Kidney (tissue), 22 donors: ENCODE measurements at places on chromosomes 11 and 22. TPM values are rescaled to one million over a fixed set of nuclear protein-coding genes. Genes with fewer than 3 reads are reported as not detected.

- H3K36me3 ChIP-seq: no peaks in the 10 kb centered on the region
- H3K4me3 ChIP-seq: no peak overlapping the region
- no peak overlapping the region for H3K27ac ChIP-seq
- H3K4me1 ChIP-seq: no peaks in the 10 kb centered on the region
- H3K27me3 ChIP-seq: no peaks in the 10 kb centered on the region
These were observed 100.0 kb upstream of the SOX6 start for GRCh38 chr11:16456366-16456765.

DNA sequence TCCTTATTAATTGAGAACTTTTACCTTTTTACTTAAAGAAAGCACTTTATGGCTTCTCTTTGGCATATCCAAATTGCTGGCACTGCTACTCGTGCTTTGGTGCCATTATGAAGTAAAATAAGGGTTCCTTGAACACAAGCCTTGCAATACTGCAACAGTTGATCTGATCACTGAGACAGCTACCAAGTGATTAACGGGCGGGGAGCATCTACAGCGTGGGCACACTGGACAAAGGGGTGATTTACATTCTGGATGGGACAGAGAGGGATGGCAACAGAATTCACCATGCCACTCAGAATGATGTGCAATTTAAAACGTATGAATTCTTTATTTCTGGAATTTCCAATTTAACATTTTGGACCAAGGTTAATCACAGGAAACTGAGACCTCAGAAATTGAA, 7.7 kb downstream of the CHRDL2 start:
- no peaks in the 10 kb centered on the region for H3K4me1 ChIP-seq
- H3K27ac ChIP-seq: no peak overlapping the region
- no peak for DNase-seq
- H3K4me3 ChIP-seq: no peak overlapping the region
- no peaks in the 10 kb centered on the region for H3K36me3 ChIP-seq

DNA sequence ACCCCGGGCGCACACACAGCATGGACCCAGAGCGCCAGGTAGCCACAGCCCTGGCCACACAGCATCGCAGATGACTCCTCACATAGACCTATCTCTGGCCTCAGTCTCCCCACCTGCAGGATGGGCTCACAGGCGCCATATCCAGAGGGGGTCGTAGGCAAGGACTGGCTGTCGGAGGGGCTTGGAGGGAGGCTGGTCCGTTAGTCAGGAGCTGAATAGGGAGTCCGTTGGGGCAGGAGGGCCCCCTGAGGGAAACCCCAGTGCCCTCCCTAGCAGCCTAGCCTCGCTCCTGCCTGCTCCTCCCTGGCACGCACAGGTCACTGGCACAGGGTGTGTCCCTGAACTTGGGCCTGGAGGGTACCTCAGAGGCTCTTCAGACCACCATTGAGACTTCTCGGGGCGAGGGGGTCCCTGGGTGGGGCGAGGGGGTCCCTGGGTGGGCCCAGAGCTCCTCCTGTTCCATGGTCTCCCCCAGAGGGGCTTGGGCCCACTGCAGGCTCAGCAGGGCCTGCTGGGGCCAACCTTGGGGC, 2.0 kb downstream of the PLXNB2 start:
- peaks cover 37% of the 10 kb centered on the region for H3K4me1 ChIP-seq
- peak overlapping the region; percentile 93 for H3K27ac ChIP-seq
- no peaks in the 10 kb centered on the region for H3K36me3 ChIP-seq
- H3K27me3 ChIP-seq: no peaks in the 10 kb centered on the region
- no peak for DNase-seq
- peak overlapping the region; percentile 81 for H3K4me3 ChIP-seq

GRCh38 chr11:124082371-124082770, 32.9 kb upstream of the VWA5A start:
- H3K36me3 ChIP-seq: no peaks in the 10 kb centered on the region
- no peak overlapping the region for H3K27ac ChIP-seq
- no peaks in the 10 kb centered on the region for H3K27me3 ChIP-seq
- no peak overlapping the region for H3K4me3 ChIP-seq
- H3K4me1 ChIP-seq: no peaks in the 10 kb centered on the region

The DRG1 gene
- 93.3 TPM for polyA plus RNA-seq

- no peak for DNase-seq
- no peak overlapping the region for H3K4me3 ChIP-seq
- peaks cover 18% of the 10 kb centered on the region for H3K4me1 ChIP-seq
These were observed 1.7 kb upstream of the WEE1 start for GRCh38 chr11:9571763-9572115.

The XKR3 gene
- polyA plus RNA-seq: not detected

DNA sequence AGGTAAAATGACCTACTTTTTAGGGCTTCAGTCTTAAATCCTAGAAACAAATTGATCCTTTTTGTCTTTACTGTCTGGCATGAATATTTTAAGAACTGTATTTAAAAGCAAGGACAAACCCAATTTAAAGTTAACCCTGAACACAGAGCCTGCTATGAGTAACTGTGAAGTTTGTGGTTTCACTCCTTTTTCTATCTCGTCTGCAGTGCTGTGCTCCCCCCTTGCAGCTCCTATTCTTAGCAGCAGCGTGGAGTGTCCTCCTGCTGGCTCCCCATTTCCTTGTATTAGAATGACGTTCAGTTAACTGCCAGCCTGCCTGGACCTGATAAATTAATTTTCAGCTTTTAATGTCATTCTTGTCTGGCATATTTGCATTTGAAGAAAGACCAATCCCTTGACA, 40.0 kb upstream of the LRRC4C start:
- H3K27ac ChIP-seq: no peak overlapping the region
- H3K4me3 ChIP-seq: no peak overlapping the region
- no peaks in the 10 kb centered on the region for H3K4me1 ChIP-seq

GRCh38 chr11:91209306-91209705, 986.5 kb upstream of the CHORDC1 start:
- no peak overlapping the region for H3K4me3 ChIP-seq
- H3K4me1 ChIP-seq: no peaks in the 10 kb centered on the region
- no peak overlapping the region for H3K27ac ChIP-seq
- no peaks in the 10 kb centered on the region for H3K36me3 ChIP-seq
- no peaks in the 10 kb centered on the region for H3K27me3 ChIP-seq

The PPFIBP2 gene
- 44.4 TPM for polyA plus RNA-seq

The CCDC117 gene
- polyA plus RNA-seq: 8.7 TPM

The ELFN2 gene
- polyA plus RNA-seq: 0.19 TPM

The MFRP gene
- not detected for polyA plus RNA-seq

The KRTAP5-9 gene
- polyA plus RNA-seq: not detected

GRCh38 chr22:19843857-19844376, 10.8 kb downstream of the GNB1L start:
- no peak overlapping the region for H3K27ac ChIP-seq
- H3K36me3 ChIP-seq: no peaks in the 10 kb centered on the region
- H3K27me3 ChIP-seq: no peaks in the 10 kb centered on the region
- peak; percentile 41 for DNase-seq
- H3K4me1 ChIP-seq: no peaks in the 10 kb centered on the region

- no peak overlapping the region for H3K27ac ChIP-seq
- H3K4me1 ChIP-seq: no peaks in the 10 kb centered on the region
- no peaks in the 10 kb centered on the region for H3K36me3 ChIP-seq
These were observed 4.5 kb downstream of the OR10G7 start for GRCh38 chr11:124036666-124037065.

DNA sequence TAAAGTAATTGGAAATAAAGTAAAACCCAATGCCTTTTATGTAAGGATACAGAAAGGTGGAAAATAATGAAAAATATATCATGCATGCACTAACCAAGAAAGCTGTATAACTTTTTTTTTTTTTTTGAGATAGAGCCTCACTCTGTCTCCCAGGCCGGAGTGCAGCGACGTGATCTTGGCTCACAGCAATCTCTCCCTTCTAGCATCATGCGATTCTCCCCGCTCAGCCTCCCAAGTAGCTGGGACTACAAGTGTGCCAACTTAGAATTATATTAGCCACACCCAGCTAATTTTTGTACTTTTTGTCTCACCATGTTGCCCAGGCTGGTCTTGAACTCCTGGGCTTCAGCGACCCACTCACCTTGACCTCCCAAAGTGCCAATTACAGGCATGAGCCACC, 4.5 kb downstream of the GGT5 start:
- no peaks in the 10 kb centered on the region for H3K27me3 ChIP-seq
- no peak overlapping the region for H3K27ac ChIP-seq
- no peaks in the 10 kb centered on the region for H3K36me3 ChIP-seq
- no peak overlapping the region for H3K4me3 ChIP-seq
- no peak for DNase-seq

DNA sequence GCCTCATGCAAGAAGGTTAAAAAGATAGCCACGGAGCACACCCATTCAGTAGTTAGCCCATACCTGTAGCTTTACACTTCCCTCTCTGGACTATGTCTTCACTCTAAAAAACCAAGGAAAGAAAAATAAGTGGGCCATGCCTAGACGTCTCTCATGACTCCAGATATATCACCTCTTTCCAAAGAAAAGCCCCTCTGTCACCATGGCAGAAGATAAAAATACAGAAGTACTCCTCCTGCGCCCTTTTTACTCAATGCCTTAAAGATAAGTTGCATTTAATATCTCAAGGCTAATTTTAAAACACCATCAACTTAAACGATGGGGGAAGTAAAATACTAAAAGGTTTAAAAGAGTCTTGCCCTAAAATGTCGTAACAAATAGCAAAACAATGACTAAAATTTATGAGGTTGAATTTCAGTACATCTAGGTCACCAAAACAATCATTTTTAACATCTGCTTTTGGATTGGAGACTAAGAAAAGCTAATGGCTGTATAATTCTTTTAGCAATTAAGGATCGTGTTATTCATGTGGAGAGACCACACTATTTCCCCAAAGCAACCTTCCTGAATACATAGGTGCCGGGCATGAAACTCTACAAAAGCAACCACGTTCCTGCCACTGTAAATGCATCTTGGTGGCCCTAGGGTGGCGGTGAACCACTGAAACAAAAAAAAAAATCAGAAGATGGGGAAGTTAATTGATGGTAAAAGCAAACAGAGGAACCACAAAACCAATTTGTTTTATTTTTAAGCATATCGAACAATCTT, 46.0 kb downstream of the CELF1 start:
- no peak overlapping the region for H3K27ac ChIP-seq
- no peaks in the 10 kb centered on the region for H3K27me3 ChIP-seq
- H3K4me3 ChIP-seq: no peak overlapping the region
- H3K36me3 ChIP-seq: no peaks in the 10 kb centered on the region
- no peak for DNase-seq

The BDNF gene
- 0.19 TPM for polyA plus RNA-seq

The CARD16 gene
- polyA plus RNA-seq: 24.4 TPM

The EIF3F gene
- polyA plus RNA-seq: 218 TPM

DNA sequence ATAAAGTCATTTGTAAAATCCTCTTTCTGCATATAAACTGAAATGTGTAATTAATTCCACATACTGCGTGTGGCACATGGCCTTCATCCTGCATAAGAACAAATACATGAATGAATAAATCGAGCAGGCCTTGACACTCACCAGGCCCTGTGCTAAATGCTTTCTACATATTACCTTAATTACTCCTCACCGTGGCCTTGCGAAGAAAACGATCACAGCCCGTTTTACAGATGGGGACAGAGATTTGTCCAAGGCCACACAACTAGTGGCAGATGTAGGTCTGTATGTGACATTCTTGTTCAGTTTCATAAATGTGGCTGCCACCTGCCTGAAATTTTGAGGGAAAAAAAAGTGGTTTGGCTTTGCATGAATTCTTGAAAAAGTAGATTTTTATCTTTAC, 5.8 kb upstream of the CCND1 start:
- no peak overlapping the region for H3K4me3 ChIP-seq
- H3K36me3 ChIP-seq: no peaks in the 10 kb centered on the region
- no peak for DNase-seq
- no peaks in the 10 kb centered on the region for H3K27me3 ChIP-seq
- H3K27ac ChIP-seq: no peak overlapping the region

GRCh38 chr11:64117763-64118459, 48.0 kb downstream of the MACROD1 start:
- no peak overlapping the region for H3K27ac ChIP-seq
- no peak overlapping the region for H3K4me3 ChIP-seq

DNA sequence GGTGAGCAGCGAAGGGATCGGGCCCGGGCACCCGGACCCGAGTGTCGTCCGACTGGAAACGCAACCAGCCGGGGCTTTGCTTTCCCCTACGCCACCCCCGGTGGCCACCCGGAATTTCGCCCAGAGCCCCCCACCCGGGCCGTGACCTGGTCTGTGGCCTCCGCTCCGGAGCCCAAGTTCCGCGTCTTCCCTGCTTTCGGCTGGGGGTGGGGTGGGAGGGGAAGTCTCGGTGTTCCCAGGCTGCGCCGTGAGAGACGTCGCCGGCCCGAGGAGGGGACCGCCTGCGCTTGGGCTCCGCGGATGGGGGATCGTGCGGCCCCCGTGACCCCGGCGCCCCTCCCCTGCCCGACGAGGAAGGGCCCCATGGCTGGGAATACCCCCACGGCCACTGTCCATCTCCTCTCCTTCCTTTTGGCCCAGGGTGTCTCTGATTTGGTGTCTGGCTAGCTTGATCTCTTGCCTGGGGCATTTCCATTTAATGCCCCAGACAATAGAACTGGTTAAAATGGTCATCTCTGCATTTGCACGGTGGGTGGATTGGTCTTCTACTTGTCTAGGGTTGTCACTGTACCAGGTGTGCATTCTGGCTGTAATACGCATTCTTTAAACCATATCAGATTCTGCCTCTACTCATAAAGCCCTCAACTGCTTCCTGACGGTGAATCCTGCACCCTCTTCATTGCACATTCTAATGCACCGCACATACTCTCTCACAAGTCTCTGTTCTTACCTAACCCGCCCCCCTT, 789 bp downstream of the SIK2 start:
- H3K27me3 ChIP-seq: no peaks in the 10 kb centered on the region
- DNase-seq: no peak
- H3K27ac ChIP-seq: peak overlapping the region; percentile 98

DNA sequence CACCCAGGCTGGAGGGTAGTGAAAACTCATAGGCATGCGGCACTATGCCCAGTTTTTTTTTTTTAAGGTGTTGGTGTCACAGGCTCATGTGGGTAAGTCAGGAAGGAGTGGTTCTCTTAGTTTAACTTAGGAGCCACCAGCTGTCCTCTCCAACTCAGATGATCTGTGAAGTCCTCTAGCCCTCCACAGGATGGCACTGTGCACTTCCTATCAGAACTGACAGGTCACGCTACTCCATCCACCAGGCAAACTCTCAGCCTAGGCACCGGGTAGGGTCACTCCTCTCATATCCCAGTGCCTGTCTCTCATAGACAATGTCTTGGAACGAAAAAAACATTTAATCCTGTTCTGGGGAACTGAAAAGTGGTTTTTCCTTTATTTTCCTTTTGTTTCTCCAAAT, 16.5 kb downstream of the NAP1L4 start:
- H3K4me1 ChIP-seq: no peaks in the 10 kb centered on the region
- H3K4me3 ChIP-seq: no peak overlapping the region
- peaks cover 19% of the 10 kb centered on the region for H3K36me3 ChIP-seq
- no peaks in the 10 kb centered on the region for H3K27me3 ChIP-seq
